Right ventricle myocardium inferior (tissue), 1 donor: ENCODE measurements at places on chromosomes 3 and 15.
A peak's percentile ranks its signal among the peaks of the same experiment; 100 is the strongest.

DNA sequence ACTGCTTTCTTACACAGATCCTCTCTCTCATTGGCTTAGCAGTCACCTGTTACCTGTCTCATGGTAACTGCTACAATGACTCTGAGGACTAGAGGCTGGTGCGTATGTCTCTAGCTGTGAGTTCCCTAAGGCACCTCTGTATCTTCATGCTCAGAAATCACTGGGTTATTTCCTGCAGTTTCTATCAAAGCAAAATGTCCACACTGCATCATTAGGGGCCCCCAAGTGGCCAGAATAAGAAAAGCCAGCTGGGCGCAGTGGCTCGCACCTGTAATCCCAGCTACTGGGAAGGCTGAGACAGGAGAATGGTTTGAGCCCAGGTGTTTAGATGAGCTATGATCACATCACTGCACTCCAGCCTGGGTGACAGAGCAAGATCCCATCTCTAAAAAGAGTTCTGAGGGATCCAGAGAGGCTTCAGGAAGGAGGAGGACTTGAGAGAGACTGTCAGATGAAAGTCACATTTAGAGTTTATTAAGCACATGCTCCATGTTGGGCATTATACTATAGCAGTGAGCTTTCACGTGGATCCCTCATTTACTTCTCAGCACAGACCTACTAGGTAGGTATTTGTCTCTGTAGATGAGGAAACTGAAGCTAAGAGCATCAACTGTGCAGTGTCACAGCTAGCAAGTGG lies 2.3 kb upstream of the VPS18 start:
- DNase-seq = no peak

DNA sequence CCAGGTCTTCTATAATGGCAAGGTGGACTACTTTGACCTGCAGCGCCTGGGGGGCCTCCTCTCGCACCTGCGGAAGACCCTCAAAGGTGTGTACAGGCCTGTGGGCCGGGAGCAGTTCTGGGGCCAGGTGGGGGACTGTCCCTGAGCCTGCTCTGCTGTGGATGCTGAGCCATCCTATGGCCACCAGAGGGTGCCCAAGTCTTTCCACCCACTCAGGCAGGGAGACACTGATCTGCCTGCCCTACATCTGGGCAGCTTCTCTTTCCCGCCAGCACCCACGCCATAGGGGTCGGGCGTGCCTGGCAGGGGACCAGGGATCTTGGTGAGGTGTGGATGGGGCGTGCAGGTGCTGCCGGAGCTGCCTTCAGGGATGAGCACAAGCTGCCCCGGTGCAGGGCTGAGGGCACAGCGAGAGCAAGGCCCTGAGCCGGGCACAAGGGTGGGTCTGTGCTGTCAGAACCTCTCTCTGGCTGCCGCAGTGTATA lies 14.1 kb downstream of the RNF123 start:
- peak; percentile 73 for DNase-seq

GRCh38 chr3:98846101-98846500 lies 55.4 kb downstream of the DCBLD2 start:
- no peak for DNase-seq

- DNase-seq = no peak
Observed at GRCh38 chr15:100143378-100143777, 198.4 kb downstream of the ADAMTS17 start.

GRCh38 chr3:58350627-58351013 lies 17.9 kb downstream of the PXK start:
- DNase-seq = no peak

- DNase-seq = no peak
Observed at GRCh38 chr3:94092086-94092485, 29.2 kb downstream of the NSUN3 start.

- no peak for DNase-seq
Observed at GRCh38 chr3:67034371-67034770, 36.3 kb downstream of the KBTBD8 start.

GRCh38 chr3:20997183-20997582 lies 753.8 kb downstream of the ZNF385D start:
- DNase-seq = no peak

- no peak for DNase-seq
Observed at GRCh38 chr15:57118013-57118799, 199.8 kb downstream of the TCF12 start.

DNA sequence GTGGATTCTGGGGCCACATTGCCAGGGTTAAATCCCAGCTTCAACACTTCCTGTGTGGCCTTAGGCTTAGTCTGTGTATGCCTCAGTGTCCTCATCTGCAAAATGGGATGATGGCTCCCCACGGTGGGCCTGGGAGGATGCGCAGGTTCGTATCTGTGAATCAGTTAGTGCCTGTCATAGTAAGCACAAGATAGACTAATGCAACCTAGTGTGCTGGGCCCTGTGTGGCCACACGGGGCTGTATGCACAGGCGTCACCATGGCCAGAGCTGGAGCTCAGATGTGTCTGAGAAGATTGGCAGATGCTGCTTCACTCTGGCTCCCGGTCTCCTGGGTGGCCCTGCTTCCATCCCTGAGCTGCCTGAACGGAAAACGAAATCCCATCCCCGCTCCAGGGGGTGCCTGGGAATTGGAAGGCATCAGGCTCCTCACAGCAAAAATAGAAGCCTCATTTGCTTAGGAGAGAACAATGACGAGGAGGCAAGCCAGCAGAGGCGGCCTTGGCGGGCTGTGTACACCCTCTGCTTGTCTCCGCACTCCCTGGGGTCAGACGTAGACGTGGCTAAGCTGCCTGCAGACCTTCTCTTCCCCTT lies 103.6 kb downstream of the APBA2 start:
- no peak for DNase-seq

DNA sequence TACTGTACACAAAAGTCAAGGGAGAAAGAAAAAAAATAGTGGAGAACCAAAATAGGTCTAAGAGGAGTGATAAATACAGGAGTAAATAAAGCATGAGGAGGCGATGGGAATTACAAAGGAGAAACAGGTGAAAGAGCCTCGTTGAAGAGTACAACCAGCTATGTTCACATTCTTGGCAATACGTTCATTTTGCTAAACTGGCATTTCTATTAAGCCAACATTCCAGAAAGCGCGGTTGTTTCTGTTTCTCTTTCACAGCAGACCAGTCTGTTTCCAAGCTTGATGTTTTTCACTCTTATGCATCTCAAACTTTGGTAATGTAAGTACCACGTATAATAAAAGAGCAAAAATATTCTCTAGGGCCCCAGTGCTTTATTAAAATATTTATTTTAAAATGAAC lies 74.5 kb downstream of the NSUN3 start:
- no peak for DNase-seq

DNA sequence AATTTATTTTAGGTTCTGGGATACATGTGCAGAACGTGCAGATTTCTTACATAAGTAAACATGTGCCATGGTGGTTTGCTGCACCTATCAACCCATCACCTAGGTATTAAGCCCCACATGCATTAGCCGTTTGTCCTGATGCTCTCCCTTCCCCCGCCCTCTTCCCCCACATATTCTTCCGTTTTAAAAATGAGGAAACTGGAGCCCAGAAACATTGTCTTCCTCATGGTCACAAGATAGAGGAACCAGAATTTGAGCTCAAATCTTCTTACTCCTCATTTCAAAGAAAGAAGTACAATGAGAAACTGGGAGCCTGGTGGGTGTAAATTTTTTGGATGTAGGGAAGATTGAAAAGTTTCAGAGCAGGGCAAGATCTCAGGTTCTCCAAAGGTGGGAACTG lies 56.1 kb upstream of the USP3 start:
- DNase-seq = no peak

DNA sequence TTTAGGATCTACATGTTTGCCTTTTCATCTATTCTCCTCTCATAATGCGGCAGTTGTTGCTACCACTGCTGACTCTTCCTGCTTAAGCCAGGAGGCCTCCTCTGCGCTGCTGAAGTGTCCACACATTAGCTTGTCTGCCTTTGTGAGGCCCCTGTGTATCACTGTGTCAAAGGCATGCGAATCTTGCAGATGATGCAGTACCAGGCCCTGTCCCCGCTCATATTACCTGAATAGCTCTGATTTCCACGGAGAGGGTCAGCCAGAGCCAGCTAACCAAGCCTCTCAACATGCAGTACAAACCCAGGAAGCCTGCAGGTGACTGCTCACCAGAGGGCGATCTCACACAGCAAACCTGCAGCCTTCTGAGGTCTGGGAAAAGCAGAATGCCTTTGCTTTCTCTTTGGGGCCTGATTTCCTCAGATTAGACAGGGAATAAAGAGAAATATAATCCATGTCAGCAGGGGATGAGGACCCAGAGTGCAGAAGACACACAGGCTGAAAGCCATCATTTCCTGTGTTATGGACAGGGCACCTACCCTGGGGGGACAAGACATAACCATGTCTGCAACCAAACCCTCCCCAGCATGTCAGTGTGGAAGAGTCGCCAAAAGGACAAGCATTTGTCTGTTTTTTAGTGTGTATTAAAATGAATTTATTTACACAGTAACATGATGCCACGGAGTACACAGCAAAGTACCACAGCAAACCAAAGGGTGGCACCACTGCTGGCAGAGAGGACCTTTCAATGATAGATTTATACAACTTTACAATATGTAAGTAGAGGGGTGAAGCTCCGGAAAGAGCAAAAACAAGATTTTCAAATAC lies 36.8 kb upstream of the TSPAN3 start:
- DNase-seq = no peak

DNA sequence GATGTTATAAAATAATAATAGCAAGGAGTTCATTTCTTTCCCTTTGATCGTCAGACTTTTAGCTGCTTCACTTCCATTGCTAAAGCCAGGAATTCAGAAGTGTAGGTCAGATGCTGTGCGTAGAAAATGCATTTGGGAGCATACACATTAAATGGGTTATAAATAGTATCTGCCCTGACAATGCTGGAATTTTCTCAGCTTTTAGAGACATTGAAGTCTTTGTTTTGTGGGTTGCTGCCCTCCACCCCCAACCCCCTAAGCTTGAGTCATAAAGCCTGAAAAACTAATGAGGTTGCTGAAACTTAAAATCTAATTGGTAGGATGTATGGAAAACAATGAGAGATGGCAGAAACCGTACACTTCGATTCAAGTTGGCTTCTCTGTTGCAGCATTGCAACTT lies 81.9 kb downstream of the MITF start:
- no peak for DNase-seq
